ENCODE measurements at places on chromosomes 2 and 18.
A peak's percentile ranks its signal among the peaks of the same experiment; 100 is the strongest.

DNA sequence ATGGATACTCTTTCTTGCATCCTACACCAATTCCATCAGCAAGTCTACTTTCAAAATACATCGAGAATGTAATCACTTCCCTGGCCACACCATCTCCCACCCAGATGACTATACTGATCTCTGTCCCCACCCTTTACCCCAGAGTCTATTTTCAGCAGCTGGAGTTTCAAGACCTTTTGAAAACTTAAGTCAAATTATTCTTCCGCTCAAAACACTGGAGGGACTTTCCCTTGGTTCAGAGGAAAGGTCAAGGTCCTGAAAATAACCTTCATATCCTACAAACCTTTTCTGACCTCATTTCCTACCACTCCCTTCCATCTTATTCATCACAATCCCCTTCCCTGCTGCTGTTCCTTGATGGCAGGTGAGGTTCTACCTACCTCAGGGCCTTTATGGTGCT lies 58.8 kb upstream of the LYPD6 start:
- DNase-seq = no peak

- DNase-seq = no peak
These were observed at the start of gene RTP5 for GRCh38 chr2:241869087-241869961. TSS of gene RTP5 (plus strand) at chr2:241869729. CDS start at chr2:241869757, 28 bp downstream.

DNA sequence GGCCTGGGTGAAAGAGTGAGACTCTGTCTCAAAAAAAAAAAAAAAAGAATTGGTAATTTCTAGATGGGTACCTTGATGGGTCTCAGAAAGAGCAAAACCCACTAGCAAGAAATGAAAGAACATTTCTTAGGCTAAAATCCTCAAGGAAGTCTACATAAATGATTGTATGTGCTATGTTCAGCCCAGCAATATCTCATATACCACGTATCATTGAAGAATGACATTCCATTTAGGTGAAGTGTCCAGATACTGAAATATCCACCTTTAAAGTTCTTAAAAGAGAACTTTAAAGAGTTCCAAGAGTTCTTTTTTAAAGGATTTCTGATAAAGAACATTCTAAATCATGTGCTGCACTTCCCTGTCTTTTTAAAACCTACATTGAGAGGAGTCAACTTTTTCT lies 19.2 kb downstream of the NRP2 start:
- DNase-seq = no peak

- peak; percentile 12 for DNase-seq
These were observed 30.0 kb downstream of the RNF125 start for GRCh38 chr18:32048507-32049091.

GRCh38 chr2:70340075-70340474 lies 38.2 kb upstream of the FAM136A start:
- no peak for DNase-seq

DNA sequence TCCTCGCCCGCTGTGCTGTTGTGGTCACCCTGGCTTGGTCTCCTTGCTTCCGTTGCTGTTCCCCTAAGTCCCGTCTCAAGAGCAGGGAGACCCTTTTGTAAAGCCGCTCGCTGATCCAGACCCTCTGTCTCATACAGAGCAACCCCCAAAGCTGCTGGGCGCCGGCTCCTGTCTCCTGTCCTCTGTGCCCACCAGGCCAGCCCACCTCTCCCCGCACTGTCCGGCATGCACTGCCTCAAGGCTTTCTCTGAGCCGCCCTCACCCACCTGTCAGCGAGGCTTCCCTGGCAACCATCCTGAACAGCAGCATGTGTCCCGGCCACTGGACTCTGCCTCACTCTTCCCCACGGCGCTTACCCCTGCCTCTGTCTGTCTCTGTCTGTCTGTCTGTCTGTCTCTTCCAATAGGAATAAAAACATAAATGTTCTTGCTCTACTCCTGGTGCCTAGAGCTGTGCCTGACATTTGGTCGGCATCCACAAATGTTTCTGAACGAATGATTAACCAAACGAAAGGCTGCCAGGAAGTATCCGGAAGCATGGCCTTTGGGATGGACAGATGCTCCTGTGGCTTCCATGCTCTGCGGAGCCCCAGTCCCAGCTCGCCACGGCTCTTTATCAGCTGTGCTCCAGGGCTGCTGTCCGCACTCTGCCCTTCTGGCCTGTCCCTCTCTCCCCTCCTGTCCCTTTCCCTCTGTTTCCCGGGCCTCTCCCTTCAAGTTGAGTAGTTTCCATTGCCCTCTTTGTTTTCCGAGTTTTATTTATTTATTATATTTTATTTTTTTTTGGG lies 7.8 kb downstream of the COLEC11 start:
- DNase-seq = no peak

DNA sequence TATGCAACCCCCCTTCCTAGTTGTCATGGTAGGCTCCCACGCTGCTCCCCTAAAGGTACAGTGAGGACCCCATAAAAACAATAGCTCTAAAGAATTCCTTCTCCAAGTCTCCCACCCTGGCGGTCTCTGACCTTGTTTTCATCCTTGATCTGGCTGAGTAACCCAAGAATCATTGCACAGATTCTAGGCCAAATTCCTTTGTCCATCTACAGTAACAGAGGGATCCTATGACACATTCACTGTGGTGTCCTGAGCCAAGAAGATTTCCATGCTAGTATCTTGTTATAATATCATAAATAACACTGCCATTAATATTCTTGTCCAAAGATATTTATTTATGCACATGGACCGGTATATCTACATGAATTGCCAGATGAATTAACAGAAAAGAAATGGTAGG lies 240.2 kb downstream of the CYP26B1 start:
- no peak for DNase-seq

GRCh38 chr18:72161691-72162090 lies 382.5 kb downstream of the CBLN2 start:
- DNase-seq = no peak

DNA sequence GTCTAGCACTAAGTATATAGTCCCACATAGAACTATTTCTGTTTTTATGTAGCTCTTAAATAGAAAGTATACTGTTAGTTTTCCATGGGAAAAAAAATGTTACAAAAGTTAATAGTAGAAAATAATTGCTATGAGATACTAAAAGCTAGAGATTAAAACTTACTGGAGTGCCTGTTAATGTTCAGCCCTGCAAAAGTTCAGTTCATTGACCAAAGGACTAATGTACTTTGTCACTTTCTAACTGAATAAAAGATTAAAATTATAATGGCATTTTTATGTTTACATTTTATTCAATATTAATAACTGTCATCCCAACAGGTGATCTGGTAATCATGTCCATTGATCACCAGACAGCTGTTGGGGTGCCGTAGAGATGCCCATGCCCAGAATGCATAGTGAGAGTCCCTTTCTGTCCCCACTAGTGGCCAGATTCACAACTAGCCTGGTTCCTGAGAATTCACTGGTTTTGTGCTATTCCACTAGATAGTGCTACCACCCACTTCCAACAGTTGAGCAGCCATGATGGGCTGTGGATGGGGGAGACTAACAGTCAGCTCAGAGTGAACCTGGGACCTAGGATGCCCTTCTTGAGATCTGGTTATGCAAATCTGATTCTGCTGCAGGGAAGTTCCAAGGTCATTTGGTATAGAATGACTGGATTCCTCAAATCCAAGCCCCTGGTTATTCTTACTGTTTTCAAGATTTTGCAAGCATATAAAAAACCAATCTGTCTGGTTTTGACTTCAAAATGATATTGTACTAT lies 57.8 kb downstream of the AFTPH start:
- DNase-seq = no peak

DNA sequence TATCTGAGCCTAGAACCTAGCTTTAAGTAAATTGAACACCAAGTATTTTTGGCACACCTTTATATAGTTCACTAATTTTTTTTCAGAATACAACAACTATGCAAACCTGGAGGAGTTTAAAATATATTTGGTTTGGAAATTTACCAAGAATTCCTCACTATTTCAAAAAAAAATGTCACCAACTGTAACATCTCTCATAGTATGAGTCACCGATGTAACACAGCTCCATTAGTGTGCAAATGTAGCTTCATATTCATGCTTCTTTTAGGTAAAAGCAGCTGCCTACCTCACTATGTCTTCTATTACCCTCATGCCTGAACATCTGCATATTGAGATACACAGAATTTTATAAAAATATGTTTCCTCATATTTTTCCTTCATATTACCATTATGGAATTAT lies 80.5 kb downstream of the NRXN1 start:
- no peak for DNase-seq
